Activated T-cell treated with anti-CD3 and anti-CD28 coated beads, Interleukin-2, amount 50 U/mL, for 72 hours (primary cell): ENCODE measurements at places on chromosomes 13 and 19. TPM values are rescaled to one million over a fixed set of nuclear protein-coding genes. Genes with fewer than 3 reads are reported as not detected.

DNA sequence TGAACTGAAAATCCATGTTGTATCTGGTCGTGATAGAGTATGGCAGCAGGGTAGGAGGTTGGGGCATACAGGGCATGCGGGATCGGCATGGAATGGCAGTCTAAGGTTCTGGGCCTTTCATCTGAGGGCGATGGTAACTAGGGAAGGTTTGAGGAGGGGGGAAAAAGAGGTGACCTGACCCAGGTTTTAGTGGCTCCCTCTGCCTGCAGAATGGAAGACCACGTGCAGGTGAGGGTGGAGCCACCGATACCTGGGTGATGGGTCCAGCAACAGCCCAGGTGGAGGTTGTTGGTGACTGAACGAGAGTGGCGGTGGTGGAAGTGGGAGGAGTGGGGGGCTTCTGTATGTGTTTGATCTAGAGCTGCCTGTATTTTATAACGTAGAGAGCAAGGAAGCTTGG, 3.8 kb downstream of the ZNF749 start:
- H3K36me3 ChIP-seq: peaks cover 74% of the 10 kb centered on the region
- no peak overlapping the region for H3K27ac ChIP-seq
- no peaks in the 10 kb centered on the region for H3K27me3 ChIP-seq
- H3K4me3 ChIP-seq: no peak overlapping the region

The LRG1 gene
- total RNA-seq: 2.3 TPM

DNA sequence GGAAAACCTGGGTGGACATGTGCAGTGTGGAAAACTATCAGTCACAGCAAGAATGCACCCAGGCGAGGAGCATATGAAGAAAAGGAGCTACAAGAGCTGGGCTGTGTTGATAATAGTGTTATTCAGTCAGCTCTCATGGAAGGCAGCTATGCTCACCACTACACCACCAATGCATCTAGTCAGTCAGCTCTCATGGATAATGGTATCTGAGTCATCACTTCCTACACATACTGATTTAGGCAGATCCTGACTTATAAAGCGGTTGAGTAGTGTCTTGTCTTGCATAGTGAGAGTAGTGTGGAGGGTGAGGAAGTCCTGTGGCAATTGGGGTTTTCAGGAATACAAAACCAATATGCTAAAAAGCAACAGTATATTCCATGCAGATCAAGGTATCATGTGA, 9.1 kb upstream of the ZNF160 start:
- no peak overlapping the region for H3K27ac ChIP-seq
- peaks cover 39% of the 10 kb centered on the region for H3K36me3 ChIP-seq
- H3K4me3 ChIP-seq: no peak overlapping the region
- DNase-seq: no peak

GRCh38 chr19:17495639-17496296, 15.7 kb upstream of the PGLS start:
- H3K4me3 ChIP-seq: no peak overlapping the region
- no peak for DNase-seq
- peaks cover 23% of the 10 kb centered on the region for H3K4me1 ChIP-seq
- no peaks in the 10 kb centered on the region for H3K36me3 ChIP-seq
- H3K27me3 ChIP-seq: no peaks in the 10 kb centered on the region
- no peak overlapping the region for H3K27ac ChIP-seq

The ZNF471 gene
- total RNA-seq: 1.4 TPM

GRCh38 chr13:75415694-75416093, 66.3 kb downstream of the TBC1D4 start:
- H3K36me3 ChIP-seq: no peaks in the 10 kb centered on the region
- no peak overlapping the region for H3K4me3 ChIP-seq
- no peak for DNase-seq
- no peaks in the 10 kb centered on the region for H3K4me1 ChIP-seq
- H3K27ac ChIP-seq: no peak overlapping the region
